NCI-H2227 treated with DMSO at 0.1 percent for 48 hours (cell line): ENCODE measurements at places on chromosomes 7 and 10.

- DNase-seq: no peak
Measured at GRCh38 chr10:5002013-5002727, 1.5 kb downstream of the AKR1C2 start.

DNA sequence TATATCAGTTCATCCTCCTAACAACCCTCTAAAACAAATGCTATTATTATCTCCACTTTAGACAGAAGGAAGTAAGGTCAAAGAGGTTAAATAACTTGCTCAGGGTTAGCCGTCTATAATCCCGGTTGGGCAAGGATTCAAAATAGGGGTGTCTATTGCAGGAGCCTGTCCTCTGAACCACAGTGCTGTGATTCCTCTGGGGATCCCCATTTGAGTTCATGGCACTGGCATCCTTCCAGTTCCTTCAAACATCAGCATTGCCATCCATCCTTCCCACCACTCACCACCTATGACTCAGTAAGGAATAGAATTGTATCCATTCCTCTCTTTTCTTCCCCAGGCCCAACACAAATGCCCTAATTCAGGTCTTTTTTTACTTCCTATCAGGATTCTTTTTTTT, 25.6 kb downstream of the HPS6 start:
- DNase-seq: no peak

GRCh38 chr7:30548845-30549244, 44.2 kb upstream of the GGCT start:
- peak; percentile 68 for DNase-seq

DNA sequence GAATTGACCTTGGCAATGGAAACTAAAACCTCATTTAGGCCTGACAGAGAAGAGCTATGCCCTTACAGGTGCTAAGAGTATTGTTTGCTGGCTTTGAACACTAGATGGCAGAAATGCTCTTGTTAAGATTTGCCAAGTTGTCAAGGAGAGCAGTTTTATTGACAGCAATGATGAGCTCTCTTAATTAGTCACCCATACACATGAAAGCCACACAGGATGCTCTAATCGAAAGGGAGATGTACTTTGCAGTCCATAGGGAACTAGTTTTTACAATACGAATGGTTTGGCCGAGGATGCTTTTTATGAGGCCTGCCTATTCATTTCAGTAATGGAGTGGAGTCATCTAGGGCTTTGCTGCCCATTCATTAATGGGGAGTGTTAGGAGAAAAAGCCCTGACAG, 45.4 kb upstream of the MBL2 start:
- DNase-seq: peak; percentile 15
